ENCODE measurements at places on chromosomes 1 and 21. TPM values are rescaled to one million over a fixed set of nuclear protein-coding genes. Genes with fewer than 3 reads are reported as not detected.

The RABGGTB gene
- 74.5 TPM for total RNA-seq

The PKN2 gene
- total RNA-seq: 28.5 TPM

The ARTN gene
- 0.63 TPM for total RNA-seq

The CASZ1 gene
- total RNA-seq: 0.50 TPM

The TNFRSF25 gene
- 5.0 TPM for total RNA-seq

The CFHR1 gene
- total RNA-seq: 1.6 TPM

The HCN3 gene
- 0.91 TPM for total RNA-seq

The CRTC2 gene
- total RNA-seq: 6.7 TPM

The PCP4L1 gene
- total RNA-seq: 0.26 TPM

The TACSTD2 gene
- total RNA-seq: 0.26 TPM

The PCSK9 gene
- 0.85 TPM for total RNA-seq

The FAM163A gene
- total RNA-seq: not detected

The MMEL1 gene
- total RNA-seq: not detected

The URB2 gene
- total RNA-seq: 8.3 TPM

The SPRR1A gene
- not detected for total RNA-seq

The MTMR11 gene
- 11.6 TPM for total RNA-seq

The KDF1 gene
- not detected for total RNA-seq

The FCAMR gene
- total RNA-seq: not detected

The SDF4 gene
- 261 TPM for total RNA-seq

The HSF2BP gene
- 2.8 TPM for total RNA-seq

The CFHR5 gene
- total RNA-seq: not detected

The TNFSF4 gene
- 2.3 TPM for total RNA-seq

The FCRLB gene
- 1.6 TPM for total RNA-seq

The GRHL3 gene
- 0.03 TPM for total RNA-seq

The LRRN2 gene
- total RNA-seq: not detected

The CRABP2 gene
- 13.8 TPM for total RNA-seq
